Foreskin keratinocyte (primary cell): ENCODE measurements at places on chromosomes 3 and 15. TPM values are rescaled to one million over a fixed set of nuclear protein-coding genes. Genes with fewer than 3 reads are reported as not detected.

The PLA2G4F gene
- polyA plus RNA-seq: 0.91 and 1.2 TPM in 2 replicates

The FAM81A gene
- polyA plus RNA-seq: 0.25 and 0.37 TPM in 2 replicates

The CYP8B1 gene
- polyA plus RNA-seq: not detected in 2 replicates

The OGG1 gene
- polyA plus RNA-seq: 22.4 and 25.2 TPM in 2 replicates

The SLC22A13 gene
- 0.03 TPM in 1 of 2 replicates, not detected in the other for polyA plus RNA-seq

The PPARG gene
- polyA plus RNA-seq: 0.31 and 0.49 TPM in 2 replicates

The TTC14 gene
- 4.8 and 5.0 TPM in 2 replicates for polyA plus RNA-seq

The GABRG3 gene
- not detected in 2 replicates for polyA plus RNA-seq

The ST8SIA2 gene
- polyA plus RNA-seq: 0.48 and 1.0 TPM in 2 replicates
